CD4-positive, alpha-beta T cell treated with Interleukin-6 at 100 ng/mL for 8 hours (primary cell): ENCODE measurements at places on chromosomes 1 and 21.
A peak's percentile ranks its signal among the peaks of the same experiment; 100 is the strongest.

- no peak for DNase-seq
These were observed 23.5 kb upstream of the LRRN2 start for GRCh38 chr1:204709021-204709420.

- DNase-seq: no peak
These were observed 38.2 kb downstream of the DDX20 start for GRCh38 chr1:111793923-111794322.

- DNase-seq: no peak
These were observed 2.2 kb downstream of the COPA start for GRCh38 chr1:160340866-160341265.

DNA sequence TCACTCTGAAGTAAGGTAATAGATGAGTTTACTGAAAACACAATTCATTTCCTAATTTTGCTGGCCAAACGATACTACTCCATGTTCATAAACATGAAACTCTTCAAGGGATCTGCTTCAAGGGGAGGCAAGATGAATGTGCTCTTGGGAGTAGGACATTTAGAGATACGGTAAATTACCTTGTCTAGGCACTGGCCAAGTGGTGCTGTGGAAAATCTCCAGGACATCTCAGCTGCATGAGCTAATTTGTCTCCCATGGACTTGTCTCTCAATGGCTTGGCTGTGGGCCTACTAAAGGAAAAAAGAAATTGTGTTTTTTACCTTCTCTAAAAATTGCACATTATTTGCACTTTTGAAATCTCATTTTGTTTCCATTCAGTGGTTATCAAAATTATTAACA, 780.6 kb downstream of the LTN1 start:
- DNase-seq: no peak

DNA sequence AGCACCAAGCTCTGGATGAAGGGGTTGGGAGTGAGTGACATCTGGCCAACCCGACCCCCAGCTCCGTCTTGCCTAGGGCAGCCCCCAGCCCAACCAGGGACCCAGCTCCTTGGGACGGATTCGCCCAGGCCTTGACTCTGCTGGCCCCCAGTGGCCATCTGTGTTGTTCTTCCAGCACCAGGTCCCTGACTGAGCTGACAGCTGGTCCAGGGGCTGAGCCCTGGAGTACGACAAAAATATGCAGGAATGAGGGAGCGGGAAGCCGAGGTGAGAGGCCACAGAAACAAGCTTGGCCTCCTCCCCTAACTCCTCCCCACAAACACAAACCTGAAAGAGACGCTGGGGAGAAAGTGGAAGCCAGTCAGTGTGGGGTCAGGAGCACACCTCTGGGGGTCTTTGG, 55.0 kb upstream of the PAX7 start:
- peak; percentile 23 for DNase-seq

DNA sequence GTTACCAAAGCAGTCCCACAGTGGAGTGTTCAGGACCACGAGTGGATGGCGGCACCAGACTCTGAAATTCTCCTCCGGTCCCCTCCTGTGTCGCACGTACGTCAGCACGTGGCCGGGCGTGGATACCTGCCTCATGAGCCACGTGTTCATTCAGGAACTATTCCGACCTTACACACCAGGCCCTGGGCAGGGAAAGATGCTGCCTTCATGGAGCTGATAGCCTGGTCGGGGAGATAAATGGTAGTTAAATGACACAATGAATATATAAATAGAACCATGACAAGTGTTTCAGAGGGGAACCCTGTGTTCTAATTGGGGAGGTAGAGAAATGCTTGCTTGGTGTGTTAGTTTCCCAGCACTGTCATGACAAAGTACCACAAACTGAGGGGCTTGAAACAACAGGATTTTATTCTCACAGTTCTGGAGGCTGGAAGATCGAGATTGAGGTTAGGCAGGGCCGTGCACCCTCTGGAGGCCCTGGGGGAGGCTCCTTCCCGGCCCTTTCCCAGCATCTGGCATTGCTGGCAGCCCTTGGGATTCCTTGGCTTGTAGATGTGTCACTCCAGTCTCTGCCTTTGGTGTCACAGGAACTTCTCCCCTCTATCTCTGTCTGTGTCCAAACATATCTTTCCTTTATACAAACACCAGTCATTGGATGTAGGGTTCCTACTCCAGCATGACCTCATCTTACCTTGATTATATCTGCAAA, 28.9 kb upstream of the GPR137B start:
- no peak for DNase-seq

DNA sequence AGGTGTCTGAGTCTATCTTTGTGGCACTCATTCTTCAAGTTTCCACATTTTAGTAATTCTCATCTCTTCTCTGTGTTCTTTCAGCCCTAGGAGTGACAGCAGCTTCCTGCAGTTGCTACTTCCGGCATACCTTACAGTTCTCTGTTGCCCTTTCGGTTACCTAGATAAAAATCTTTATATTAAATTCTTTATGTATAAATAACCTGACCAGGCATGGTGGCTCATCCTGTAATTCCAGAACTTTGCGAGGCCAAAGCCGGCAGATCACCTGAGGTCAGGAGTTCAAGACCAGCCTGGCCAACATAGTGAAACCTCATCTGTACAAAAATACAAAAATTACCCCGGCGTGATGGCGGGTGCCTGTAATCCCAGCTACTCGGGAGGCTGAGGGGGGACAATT, 62.9 kb downstream of the CDKN2C start:
- no peak for DNase-seq

DNA sequence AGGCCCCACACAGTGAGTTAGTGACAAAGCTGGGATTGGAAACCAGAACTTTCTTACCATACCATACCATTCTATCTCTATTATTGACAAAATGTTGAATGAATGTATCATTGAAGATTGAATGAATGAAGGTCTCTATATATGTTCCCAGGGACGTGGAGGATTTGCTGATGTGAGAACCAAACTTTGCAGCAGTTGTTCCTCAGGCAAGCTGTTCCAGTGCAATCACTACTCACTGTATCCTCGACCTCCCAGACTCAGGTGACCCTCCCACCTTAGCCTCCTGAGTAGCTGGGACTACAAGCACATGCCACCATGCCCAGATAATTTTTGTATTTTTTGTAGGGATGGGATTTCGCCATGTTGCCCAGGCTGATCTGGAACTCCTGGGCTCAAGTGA, 11.6 kb upstream of the LIN28A start:
- DNase-seq: no peak

GRCh38 chr1:116408803-116409720, 36.0 kb downstream of the ATP1A1 start:
- DNase-seq: no peak

DNA sequence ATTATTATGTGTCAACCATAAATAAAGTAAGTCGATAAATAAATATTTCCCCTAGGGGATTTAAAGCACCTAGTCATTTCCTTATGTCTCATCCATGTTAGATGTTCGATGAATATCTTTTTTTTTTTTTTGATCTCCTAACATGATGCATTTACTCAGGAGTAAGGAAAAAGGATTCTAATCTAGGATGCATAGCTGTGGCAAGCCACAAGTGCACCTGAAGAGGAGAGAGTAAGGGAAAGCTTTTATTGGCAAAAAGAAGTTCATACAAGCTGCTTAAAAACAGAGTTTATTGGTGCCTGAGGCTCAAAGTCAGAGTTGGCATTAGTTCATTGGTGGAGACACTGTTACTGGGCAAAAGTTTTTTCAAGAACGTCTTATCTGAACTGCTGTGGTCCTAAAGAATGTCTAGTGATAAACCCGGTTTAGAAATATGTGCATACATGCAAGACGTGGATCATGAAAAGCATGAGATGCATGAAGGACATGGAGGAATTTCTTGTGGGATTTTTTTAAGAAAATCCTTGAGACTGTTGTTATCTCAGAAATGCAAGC, 51.7 kb downstream of the SWT1 start:
- DNase-seq: no peak

- no peak for DNase-seq
These were observed 13.8 kb upstream of the FNBP1L start for GRCh38 chr1:93434088-93434487.

- no peak for DNase-seq
These were observed 120.1 kb upstream of the RUNX3 start for GRCh38 chr1:25050165-25050564.

DNA sequence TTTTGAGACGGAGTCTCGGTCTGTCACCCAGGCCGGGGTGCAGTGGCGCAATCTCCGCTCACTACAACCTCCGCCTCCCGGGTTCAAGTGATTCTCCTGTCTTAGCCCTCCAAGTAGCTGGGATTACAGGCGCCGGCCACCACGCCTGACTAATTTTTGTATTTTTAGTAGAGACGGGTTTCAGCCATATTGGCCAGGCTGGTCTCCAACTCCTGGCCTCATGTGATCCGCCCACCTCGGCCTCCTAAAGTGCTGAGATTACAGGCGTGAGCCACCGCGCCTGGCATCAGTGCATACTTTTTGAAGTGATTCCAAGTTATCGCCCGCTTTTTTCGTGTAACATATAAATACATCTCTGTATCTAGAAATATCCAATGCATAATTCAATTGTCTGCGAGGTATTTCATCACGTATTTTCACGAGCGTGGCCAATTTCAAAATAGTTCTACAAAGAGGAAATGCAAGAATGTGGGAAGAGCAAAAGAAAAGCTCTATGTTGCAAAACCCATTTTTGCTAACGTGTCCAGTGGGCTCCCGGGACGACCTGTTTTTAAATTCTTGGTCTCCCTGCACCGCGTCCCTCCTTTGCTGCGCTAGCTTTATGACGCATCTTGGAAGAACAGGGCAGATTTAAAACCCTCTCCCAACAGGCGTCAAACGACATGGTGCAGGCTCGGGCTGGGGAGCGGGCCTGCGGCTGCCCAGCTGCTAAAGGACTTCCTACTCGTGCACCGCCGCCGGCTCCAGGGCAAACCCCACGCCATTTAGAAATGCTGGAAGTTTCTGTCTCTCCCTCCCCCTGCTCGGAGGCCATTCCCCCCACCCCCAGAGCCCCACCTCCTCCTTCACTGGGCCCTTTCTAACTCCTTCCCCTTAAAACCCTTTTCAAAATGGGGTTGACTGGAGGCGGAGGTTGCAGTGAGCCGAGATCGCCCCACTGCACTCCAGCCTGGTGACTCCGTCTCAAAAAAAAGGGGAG, 923 bp upstream of the IFNGR2 start:
- DNase-seq: peak; percentile 29

- no peak for DNase-seq
These were observed 61.2 kb upstream of the SLC25A33 start for GRCh38 chr1:9478021-9478420.

DNA sequence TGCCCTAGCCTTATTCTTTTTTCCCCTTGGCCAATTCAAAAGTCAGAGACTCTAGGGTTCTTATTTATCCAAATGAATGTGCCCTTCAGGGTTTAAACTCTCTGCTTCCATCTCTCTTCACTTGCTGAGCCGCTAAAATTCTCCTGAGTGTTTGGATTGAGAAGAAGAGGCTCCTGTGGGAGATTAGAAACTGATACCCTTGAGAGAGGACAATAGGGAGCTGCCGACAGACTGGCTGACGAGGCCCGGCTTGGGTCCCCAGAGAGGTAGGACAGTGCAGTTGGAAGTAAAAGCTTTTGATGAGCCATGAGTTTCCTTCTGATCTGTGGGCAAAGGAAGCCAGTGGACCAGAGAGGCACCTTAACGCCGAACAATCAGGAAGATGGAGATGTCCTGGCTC, 41.3 kb upstream of the UBE2U start:
- no peak for DNase-seq

DNA sequence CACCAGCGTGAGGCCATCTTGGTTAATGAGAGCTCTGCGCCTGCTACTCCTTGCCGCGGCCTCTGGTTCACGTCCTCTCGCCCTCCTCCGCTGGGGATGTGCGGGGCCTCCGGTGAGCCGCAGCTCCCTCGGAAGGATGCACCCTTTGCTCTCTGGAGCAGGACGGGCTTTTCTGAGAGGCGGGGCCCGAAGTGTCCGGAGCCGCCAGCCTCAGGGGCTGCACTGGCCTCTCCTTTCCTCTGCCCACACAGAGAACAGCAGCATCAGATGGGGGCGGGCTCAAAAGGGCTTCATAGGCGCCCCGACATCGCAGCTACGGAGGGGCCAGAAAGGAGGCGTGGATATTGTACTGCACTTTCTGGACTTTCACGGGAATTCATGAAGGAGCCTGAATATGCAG, 284.7 kb downstream of the CAMTA1 start:
- DNase-seq: no peak

DNA sequence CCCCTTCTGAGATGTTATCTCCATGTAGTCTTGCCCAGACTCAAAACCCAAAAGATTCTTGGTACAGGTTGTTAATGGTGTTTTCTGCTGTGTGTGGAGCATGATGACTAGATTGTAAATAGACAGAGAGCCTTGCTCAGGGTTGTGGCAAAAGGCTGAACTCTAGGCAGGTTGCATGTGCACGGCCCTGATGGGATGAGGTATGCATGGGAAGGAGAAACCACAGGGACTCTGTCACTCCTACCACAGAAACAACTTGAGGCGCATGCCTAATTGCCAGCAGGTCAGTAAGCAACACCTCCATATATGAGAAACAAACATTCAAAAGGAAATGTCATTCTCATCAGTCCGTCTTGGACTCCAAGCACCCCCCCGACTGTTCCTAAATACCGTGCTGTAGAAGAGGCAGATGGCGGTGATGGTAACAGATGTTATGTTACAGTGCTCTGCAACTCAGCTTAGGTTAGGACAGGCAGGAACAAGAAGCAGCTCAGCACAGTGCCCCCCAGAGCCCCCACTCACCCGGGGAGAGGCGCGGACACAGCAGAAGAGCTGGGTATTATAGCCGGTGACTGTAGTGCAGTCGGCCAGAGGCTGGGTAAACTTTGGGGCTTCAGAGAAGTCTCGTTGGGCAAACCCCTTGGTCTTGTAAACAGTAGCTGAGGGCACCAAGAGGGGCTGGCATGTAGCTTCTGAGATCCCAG, 10.9 kb downstream of the MYBPHL start:
- no peak for DNase-seq

GRCh38 chr1:183879494-183879893, 74.6 kb downstream of the RGL1 start:
- no peak for DNase-seq

DNA sequence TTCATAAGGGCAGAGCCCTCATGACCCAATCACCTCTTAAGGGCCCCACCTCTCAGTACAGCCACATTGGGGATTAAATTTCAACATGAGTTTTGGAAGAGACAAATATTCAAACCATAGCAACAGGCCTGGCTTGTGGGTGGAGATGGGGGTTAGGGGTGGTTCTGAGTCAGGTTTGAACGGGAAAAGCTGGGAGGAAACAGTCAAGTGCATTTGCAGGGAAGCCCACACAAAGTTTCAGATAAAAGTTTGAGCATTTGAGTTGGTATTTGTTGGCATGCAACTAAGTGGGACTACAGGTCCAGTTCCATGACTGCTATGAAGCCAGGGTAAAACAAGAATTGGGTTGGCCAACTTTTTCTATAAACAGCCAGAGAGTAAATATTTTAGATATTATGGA, 21.0 kb upstream of the PADI2 start:
- no peak for DNase-seq

GRCh38 chr1:917466-918091, 6.1 kb upstream of the SAMD11 start:
- no peak for DNase-seq

DNA sequence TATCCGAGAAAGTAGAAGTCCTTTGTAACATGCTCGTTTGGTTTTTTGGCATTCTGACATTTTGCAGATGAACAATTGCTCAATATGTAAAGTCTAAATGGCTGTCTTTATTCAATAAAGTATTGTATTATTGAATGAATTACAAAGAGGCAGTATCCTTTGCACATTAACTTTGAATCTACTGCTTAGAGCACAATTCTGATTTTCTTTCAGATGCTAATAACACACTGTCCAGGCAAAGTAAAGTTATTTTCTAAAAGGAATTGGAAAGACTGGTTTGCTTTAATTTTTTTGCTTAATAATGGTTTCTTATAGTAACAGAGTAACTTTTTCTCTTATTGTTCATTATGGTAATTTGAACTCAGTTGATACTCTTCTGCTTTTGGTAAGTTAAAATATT, 494.8 kb downstream of the RWDD3 start:
- DNase-seq: no peak

- DNase-seq: no peak
These were observed 3.2 kb upstream of the CCNL2 start for GRCh38 chr1:1402072-1402900.
